ENCODE measurements at places on chromosomes 2 and 18.

GRCh38 chr2:172083628-172084394, 1.5 kb upstream of the DLX1 start:
- DNase-seq, result no peak

- DNase-seq, result no peak
These were observed 1438.0 kb upstream of the ZEB2 start for GRCh38 chr2:145957929-145958328.

DNA sequence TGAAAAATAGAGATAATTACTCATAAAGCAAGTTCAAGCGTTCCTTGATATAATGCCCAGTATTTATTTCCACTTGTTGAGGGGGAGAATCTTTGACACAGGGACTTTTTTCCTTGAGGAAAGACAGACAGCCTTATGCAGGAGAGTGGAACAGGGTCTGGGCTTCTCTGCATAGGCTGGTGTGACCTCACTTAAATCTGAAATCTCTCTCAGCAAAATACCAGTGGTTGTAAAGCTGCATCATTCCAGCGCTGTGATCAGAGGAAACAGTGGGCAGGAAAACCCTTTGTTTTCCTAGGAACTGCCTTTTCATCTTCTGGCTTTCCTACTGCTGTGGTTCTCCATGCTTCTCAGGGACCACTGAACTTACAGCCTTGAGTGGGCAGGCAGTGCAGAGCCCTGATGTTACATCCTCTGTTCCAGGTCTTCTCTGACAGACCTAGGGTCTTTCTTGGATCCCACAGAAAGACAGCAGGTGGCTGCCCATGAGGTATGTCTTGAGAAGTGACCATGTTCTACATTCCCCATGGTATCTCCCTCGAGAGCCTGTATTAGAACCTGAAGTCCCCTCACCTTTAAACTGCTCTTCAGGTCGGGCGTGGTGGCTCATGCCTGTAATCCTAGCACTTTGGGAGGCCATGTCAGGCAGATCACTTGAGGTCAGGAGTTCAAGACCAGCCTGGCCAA, 17.6 kb upstream of the MAP4K4 start:
- no peak for DNase-seq

DNA sequence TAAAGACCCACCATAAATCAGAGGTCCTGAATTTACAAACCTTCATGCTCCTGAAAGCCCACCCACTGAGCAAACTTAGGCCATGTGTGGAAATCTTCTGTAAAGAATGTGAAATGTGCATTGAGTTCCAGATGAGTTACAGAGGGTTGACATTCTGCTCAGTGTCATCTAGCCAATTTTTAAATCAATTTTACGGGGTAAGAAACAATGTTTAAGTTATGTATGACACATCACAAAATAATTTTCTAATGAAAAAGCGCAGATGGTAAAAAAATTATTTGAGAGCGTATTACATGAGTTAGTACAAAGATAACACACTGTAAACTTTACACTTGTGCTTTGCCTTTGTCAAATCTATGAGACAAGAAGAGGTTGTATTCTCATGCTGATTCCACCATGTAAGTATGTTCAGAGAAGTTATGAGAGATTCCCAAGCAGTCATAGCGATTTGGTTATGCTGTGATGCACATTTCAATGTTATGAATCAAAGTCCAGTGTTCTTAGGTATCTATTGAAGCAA, 446.3 kb downstream of the ADCYAP1 start:
- no peak for DNase-seq

GRCh38 chr18:3055816-3056215, 42.9 kb upstream of the LPIN2 start:
- no peak for DNase-seq

DNA sequence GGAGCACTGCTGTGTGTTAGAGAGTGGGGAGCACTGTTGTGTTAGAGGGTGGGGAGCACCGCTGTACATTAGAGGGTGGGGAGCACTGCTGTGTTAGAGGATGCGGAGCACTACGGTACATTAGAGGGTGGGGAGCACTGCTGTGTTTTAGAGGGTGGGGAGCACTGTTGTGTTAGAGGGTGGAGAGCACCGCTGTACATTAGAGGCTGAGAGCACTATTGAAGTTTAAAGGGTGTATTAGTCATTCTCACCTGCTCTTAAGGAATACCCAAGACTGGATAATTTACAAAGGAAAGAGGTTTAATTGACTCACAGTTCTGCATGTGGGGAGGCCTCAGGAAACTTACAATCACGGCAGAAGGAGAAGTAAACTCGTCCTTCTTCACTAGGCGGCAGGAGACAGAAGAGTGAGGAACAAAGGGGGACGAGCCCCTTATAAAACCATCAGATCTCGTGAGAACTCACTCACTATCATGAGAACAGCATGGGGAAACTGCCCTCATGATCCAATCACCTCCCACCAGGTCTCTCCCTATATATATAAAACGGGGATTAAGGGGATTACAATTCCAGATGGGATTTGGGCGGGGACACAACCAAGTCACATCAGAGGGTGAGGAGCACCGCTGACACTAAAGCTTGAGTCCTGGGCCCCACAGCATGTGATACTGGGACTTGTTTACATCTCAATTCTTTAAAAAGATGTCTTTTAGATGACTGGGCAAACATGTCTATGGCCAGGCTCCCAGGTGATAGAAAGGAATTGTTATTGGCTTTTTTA, 19.5 kb upstream of the AGXT start:
- no peak for DNase-seq

DNA sequence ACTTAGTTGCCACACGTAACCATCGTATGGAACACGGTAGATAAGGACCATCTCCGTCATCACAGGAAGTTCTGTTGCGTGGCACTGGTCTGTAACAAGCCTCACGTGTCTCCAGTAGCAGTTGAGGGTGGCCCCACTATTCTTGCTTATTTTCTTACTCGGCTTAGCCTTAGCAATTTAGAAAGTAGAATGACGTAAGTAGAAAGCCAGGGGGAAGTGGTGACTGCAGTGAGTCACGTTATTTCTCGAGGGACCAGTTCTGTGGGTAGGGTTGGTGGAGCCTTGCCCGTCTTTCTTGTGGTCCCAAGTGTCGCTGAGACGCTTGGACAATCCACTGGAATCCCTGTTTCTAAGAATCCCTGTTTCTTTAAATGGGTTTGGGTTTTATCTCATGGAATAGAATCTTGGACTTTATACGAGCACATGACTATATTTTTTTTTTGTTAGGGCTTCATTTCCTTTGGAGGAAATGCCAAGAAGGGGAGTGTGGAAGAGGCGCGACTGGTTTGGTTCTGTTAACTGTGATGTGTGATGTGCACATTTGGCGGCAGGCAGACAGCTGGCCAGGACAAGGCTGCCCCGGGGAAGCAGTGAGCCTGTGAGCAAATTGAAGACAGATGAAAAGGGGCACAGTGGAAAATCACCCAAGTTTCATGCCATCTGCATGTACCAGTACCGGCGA, 96.2 kb downstream of the CABLES1 start:
- DNase-seq, result no peak

DNA sequence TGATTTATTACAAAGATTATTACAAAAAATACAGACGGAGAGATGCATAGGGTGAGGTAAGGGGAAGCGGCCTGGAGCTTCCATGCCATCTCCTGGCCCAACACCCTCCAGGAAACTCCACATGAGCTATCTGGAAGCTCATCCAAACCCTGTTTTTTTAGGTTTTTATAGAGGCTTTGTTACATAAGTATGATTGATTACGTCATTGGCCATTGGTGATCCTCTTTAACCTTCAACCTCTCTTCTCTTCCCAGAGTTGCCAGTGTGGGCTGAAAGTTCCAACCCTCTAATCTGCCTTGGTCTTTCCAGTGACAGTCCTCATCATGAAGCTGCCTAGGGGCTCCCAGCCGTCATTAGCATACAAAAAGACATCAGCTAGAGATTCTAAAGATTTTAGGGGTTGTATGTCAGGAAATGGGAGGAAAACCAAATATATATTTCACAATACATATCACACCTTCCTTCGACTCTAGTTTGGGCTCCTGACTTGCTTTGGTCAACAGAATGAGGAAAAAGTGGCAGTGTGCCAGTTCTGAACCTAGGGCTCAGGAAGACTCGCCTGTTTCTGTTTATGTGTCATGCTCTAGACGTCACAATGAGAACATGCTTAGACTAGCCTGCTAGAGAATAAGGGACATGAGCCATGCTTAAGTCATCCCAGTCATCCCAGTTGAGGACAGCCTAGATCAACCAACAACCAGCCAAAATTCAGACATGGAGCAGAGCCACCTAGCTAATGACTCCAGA, 54.1 kb downstream of the ETAA1 start:
- no peak for DNase-seq

DNA sequence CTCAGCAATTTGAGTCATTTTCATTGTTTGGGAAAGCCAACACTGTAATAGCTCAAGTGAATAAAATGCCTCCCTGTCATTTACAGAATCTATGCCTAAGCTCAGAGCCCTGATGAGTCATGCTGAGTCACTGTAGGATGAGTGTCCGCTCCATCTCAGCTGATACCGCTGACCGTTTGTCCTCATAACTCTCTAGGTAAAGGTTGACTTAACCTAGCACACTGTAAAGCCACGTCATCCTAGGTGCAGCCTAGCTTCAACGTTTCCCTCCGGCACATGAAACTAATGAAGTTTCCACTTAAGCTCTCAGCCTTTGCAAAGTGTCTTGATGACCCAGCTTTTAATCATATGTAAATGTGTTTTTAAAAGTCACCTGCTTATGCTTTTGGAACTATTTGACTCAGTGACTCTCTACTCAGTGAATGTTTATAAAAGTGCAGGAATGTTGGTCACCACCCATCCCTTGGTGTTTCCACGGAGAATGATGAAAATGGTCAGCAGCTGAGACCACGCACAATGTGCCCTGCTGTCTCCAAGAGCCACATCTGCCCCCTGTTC, 154.0 kb downstream of the PMAIP1 start:
- no peak for DNase-seq

DNA sequence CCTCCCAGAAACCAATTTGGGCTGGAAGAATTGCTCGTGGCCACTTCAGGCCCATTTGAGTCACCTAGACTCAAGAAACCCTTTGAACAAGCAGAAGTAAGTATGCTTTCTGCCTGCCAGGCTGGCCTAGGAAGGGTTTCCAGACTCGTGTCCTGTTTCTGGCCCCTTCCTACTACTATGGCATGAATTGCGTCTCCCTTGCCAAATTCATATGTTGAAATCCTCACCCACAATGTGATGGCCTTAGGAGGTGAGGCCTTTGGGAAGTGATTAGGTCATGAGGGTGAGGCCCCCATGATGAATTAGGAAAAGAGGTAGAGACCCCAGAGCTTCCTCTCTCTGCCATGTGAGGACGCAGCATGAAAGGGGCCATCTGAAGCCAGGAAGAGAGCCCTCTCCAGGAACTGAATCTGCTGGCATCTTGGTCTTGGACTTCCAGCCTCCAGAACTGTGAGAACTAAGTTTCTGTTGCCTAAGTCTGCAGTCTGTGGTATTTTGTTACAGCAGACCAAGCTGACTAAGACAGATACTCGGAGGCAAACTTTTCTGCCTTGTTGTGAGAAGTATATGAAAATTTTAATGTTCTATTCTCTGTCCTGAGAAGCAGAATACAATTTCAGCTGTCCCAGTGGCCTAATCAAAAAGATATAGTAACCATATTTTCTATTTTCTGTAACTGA, 13.1 kb downstream of the GPR45 start:
- no peak for DNase-seq

DNA sequence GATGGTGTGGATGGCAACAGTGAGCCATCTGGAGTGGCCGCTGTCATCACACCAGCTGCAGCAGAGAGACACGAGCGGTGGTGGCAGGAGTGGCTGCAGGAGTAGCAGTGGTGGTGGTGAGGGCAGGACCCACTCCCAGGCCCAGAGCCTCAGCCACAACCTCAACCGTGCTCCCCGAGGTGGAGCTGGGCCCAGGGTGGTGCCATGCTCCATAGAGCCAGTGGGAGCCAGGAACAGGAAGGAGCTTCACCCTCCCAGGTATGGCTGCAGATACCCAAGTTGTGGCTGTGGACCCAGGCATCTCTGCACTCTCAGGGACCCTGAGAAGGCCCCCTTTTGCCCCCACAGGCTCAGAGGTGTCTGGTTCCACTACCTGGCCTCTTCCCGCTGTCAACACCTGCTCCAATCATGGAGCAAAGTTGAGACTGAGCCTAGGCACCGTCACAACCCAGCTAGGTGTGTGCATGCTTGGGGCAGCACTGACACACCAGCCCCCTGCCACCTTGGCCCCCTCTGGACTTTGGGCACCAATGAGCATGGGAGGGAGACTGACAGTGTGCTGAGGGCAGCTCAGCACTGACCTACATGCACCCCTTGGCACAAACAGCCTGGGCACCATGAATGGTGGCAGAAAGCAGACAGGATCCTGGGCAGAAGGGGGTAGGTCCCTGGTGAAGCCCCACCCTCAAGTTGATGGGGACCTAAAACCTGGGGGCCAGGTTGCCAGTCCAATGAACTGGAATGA, 188.9 kb downstream of the NDUFA10 start:
- DNase-seq, result no peak

GRCh38 chr2:27191070-27191829, 20.6 kb upstream of the ATRAID start:
- peak; percentile 51 for DNase-seq

GRCh38 chr18:53224128-53224778, 884.3 kb downstream of the DCC start:
- no peak for DNase-seq

- no peak for DNase-seq
These were observed 80.8 kb downstream of the LCLAT1 start for GRCh38 chr2:30527859-30528258.

GRCh38 chr2:96893289-96894150, 23.6 kb upstream of the SEMA4C start:
- no peak for DNase-seq

- no peak for DNase-seq
These were observed 68.7 kb upstream of the EDAR start for GRCh38 chr2:109057686-109058085.

DNA sequence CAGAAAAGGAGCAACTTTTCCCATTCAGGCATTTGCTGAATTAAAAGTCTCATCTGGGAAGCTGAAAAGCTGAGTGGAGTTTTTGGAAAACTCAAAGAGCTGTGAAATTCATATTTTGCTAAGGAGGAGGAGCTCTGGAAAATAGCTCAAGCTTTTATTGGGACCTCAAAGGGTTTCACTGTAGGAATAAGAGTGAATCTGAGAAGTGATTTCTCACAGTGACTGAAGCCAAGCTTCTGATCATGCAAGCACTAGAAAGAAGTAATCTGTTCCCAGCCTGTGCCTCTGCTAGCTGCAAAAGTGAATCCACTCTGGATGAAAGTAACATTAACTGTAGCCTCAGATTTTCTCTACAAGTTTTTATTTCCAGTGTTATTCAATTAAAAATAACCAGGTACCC, 283.3 kb downstream of the PTPRM start:
- no peak for DNase-seq

GRCh38 chr2:67649331-67650261, 252.5 kb downstream of the ETAA1 start:
- DNase-seq, result no peak

DNA sequence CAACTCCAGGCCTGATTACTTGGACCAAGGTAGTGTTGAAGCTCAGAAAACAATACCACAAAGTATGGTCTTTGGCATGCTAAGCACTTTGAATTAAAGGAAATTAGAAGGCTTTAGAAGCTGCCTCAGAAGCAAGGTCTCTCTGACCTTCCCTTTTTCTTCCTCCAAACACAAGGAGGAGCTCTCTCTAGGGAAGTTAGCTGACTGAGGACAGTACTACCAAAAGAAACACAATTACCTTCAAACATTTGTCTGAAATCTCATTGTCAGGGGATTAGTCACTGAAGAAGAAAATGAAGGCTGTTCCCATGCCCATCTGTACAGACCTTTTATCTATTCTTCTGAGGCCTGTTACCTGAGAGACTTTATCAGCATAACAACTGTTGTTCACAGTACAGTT, 279.3 kb downstream of the CDH20 start:
- no peak for DNase-seq

- no peak for DNase-seq
These were observed 21.6 kb downstream of the TWIST2 start for GRCh38 chr2:238869293-238870124.
